ENCODE measurements at places on chromosomes 3 and 15. TPM values are rescaled to one million over a fixed set of nuclear protein-coding genes. Genes with fewer than 3 reads are reported as not detected.

DNA sequence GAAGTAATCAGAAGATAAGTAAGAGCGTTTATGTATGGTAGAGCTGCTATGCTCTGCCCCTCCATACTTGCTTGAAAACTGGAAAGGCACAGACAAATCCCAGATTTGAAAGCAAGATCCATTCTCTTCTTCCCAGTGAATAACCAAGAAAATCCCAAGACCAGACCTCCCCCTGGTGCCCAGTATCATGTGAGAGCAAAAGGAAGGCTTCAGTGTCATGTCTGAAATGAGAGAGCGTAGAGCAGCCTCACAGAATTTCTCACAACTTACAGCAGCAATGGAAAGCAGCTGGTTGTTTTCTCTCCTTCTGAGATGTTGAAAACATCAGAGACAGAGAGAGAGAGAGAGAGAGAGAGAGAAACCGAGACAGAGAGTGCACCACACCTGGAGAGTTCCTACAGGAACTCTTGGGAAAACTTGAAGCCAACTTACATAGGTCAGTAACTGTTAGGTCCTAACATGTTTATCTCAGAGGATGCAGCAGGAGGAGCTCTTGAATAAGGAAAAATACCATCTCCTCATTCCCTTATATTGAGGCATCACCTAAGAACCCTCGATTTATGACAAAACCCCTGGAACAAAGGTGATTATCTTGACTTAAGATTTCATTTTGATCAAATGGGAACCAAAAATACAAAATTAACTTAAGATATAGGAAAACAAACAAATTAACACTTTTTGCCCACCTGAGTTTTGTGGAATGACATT, 273.3 kb downstream of the NSUN3 start:
- DNase-seq, result peak; percentile 27

DNA sequence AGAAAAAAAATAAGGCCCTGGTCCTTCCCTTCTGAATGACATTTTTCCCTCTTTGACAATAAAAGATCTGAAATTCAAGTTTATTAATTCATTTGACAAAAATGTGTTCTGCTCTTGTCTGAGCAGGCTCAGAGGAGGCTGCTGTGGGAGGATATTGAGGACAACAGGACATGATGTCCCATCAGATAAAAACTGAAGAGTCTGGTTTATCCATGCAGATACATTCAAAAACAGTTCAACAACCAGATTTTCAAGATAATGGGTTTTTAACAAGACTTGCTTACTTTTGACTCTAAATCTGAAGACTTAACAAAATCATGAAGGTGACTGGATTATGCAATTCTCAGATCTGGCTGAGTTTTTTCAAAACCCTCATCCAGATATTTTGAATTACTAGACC, 36.9 kb upstream of the STRIT1 start:
- no peak for DNase-seq

IQCH gene
- 10.1 TPM for polyA plus RNA-seq

TMF1 gene
- polyA plus RNA-seq, result 43.5 TPM

NOX5 gene
- 0.40 TPM for polyA plus RNA-seq

PLSCR4 gene
- polyA plus RNA-seq, result 19.3 TPM

DNA sequence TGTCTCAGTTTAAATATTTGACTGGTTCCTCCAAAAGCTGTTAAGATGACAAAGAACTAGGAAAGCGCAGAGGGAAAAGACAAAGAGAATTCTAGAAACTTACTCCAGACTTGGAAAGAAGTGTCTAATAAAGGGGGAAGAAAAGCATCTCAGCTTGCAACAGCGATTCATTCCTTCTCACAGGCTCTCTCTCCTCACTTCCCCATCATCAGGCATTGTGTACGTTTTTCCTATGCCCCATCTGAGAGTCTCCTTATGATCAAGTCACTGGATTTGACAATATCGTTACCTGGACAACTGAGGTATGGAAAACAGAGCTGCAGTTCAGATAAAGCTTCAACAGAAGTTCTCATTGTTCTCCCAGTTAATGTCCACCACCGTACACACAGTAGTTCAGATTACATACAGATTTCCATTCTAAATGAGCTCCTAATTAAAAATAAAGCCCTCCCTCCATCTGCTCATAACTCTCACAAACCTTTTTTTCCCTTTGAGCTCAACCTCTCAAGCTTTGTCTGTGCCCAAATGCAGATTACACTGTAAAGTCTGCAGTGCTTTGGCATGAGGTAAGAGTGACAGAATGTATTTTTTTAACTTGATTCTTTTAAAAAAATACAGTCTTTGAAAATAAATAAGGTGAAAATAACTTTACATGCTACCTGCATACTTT, 254.4 kb upstream of the THBS1 start:
- no peak for DNase-seq

DNA sequence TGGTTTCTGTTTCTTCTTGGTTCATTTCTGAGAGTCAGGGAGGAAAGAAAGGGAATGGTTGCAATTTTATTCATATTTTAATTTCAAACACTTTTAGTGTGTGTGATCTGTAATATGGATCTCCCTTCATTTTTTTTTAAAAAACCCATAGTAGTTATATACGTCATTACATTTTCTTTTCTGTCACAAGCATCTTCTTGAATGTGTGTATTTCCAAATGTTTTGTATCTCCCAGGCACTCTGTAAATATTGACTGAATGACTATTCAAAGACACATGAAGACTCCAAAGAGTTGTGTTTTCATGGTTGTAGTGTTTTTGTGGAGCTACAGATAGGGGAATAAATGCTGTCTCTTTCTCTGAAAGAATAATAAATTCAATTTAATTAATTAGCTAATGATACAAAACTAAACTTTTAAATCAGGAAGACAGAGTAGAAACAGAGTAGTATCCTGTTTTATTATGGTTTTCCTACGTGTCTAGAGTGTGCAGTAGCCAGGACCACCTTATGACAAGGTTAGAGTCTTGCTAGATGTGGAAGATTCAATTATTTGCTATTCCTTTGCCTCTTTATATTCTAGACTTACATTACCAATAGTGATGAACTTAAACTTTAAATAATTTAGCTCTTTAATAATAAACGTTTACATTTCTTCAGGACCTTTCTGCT, 35.5 kb downstream of the NECTIN3 start:
- DNase-seq, result no peak

FRMD5 gene
- 0.90 TPM for polyA plus RNA-seq

RBP2 gene
- polyA plus RNA-seq, result 0.18 TPM

KY gene
- 1.4 TPM for polyA plus RNA-seq

DNA sequence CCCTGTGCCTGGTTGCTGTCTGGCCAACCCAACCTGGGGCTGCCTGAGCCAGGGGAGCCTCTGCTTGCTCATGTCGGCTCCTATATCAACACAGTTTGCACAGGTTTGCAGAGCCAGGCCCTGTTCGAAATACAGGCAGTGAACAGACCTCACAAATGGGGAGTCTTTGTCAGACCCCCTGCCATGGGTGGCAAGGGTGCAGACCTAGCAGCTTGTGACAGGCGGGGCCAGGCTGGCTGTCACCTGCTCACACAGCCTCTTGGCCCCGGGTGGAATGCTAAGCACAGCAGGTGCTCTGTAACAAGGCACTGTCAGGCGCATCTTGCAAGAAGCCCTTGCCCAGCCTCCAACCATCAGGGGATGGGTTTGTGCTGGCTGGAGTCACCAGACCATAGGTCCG, 47.3 kb downstream of the BDH1 start:
- DNase-seq, result no peak

DNA sequence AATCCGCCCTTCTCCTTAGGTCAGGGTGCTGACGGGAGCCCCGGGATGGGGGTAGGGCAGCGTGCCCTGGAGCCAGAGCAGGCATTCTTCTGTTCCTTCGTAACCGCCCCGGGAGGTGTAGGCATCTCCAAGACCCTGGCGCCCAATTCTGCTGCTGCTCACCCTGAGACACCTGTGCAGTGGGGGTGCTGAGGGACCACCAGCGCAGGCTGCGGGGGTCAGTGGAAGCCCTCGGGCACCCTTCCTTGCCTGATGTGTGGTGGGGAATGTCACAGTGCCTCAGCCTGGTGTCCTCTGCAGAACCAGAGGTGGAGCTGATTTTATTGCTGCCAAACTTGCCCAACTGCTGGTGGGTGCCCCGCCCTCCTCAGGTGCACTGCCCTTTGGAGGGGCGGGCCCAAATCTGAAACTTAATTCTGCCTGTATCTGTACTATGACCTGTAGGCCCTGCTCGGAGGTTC, 7.3 kb downstream of the CSK start:
- no peak for DNase-seq

DNA sequence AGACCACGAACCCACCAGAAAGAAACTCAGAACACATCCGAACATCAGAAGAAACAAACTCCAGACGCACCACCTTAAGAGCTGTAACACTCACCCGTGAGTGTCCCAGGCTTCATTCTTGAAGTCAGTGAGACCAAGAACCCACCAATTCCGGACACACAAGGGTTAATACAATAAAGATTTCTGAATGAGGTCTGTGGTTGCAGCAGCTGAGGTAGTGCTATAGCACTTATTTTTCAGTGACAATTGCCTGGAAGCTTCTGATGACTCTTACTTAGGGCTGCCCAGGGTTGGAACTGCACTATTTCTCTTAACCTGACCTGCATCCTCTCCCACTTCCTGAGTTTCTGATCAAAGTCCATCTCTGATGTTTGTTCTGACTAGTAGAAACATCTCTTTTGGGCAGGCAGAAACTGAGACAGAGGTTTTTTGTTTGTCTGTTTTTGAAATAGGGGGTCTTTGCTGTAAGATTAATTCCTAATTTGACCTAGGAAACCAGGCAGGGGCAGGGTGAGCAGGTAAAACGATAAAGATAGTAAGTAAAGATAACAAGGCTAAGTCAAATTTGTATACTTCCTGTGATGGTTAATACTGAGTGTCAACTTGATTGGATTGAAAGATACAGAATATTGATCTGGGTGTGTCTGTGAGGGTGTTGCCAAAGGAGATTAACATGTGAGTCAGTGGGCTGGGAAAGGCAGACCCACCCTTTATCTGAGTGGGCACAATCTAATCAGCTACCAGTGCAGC, 169.1 kb downstream of the GAP43 start:
- DNase-seq, result no peak

PARP6 gene
- polyA plus RNA-seq, result 88.9 TPM

DNA sequence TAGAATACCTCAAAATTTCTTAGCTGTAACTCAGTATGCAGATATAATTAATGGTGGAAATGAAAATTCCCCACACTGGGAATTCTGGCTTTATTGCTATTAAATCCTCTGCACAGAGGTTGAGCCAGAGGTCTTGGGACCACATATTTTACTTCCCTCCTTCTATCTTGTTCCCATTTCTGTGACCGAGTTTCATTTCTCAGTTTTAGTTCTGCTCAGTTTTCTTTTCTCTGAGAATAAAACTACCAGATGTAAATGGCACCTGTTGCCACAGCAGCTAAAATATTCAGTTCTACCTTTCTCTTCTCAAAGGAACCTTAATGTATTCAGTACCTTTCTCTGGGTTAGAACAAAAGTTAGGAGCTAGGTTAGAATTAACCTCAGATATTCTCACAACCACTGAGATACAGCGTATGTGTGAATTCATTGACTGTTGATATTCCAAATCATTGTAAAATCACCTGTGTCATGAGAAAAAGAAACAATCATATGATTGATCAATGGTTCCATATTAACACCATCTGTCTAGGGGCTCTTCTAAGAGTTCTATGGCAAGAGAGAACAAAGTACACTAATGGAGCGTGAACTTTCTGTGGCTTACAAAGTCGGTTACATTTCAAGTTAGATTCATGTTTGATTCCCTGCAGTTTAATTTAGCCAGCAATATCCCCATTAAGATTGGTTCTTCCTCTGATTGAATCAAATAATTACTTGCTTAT, 374.1 kb downstream of the EFHB start:
- DNase-seq, result no peak

DNA sequence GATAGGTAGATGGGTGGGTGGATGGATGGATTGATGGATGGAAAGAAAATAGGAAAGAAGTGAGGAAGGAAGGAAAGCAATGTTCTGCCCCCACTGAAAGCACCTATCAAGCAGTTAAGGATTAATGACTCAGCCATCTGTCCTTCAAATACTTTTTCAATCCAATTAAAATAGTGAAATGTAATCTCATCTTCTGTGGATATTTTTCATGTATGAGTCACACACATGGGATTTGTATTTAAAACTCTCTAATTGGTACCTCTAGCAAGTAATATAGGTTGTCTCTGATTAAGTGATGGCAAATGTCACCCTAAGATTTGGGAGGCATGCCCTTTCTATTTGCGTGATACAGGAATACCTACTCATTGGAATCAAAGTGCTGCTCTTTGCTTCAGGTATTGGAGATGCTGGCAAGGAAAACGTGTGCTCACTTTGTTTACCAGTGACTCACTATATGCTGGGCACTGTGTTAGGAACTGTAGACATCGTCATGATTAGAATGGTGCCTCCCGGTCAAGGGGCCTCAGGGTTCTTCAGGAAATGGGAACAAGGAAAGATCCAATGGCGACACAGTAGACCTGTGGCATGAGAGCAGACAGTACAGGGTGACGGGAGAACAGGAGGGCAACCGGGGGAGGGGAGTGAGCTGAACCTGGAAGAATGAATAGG, 230.1 kb downstream of the CLSTN2 start:
- DNase-seq, result no peak

INKA1 gene
- polyA plus RNA-seq, result 12.4 TPM

DNA sequence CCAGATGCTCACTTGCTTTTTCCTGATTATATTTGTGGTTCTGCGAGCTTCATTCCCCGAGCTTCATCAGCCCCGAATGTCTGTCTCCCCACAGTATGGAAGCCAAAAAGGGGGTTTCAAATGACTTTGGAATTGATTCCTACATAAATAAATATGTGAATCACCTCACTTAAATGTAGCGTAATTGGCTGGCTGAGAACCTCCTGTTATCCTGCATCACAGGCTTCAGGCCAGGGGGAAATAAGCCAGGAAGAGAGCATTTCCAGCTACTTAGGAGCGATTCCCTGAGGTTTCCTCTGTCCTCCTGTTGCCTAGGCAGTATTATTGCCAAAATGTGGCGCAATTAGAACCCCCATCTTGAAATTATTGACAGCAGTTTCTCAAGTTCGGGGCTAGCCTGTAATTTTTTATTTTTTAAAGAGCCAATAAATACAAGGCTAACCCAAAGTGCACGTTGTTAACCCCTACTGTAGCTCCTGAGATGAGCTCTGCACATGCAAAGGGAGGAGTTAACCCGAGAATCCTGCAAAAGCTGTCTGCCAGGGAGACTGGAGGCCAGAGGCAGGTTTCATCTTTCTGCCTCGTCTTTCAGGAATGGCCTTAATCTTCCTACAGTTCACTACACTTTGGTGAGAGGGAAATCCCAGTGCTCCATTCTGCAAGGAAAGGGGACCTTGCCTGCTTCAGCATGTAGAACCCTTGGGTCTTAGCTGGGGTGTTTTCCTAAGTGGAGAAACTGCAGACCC, 148.2 kb downstream of the ADAMTS9 start:
- no peak for DNase-seq

TRANK1 gene
- polyA plus RNA-seq, result 5.8 TPM

C2CD4B gene
- 0.46 TPM for polyA plus RNA-seq

ETV5 gene
- polyA plus RNA-seq, result 29.8 TPM

ZNF662 gene
- 23.4 TPM for polyA plus RNA-seq

SMARCC1 gene
- 130 TPM for polyA plus RNA-seq

GRCh38 chr15:62491642-62492041, 326.6 kb upstream of the C2CD4B start:
- DNase-seq, result no peak

AMIGO3 gene
- polyA plus RNA-seq, result 0.93 TPM
